Activated T-helper 17 cell treated with anti-CD3 and anti-CD28 coated beads, Interleukin-2, amount 50 U/mL, for 72 hours (primary cell): ENCODE measurements at places on chromosomes 1 and 21.
A peak's percentile ranks its signal among the peaks of the same experiment; 100 is the strongest.

DNA sequence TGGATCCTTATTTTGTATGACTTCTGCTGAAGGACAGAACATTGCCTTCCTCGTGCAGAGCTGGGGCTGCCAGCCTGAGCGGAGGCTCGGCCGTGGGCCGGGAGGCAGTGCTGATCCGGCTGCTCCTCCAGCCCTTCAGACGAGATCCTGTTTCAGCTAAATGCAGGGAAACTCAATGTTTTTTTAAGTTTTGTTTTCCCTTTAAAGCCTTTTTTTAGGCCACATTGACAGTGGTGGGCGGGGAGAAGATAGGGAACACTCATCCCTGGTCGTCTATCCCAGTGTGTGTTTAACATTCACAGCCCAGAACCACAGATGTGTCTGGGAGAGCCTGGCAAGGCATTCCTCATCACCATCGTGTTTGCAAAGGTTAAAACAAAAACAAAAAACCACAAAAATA, 27.5 kb upstream of the KDM4A start:
- no peak for ATAC-seq

DNA sequence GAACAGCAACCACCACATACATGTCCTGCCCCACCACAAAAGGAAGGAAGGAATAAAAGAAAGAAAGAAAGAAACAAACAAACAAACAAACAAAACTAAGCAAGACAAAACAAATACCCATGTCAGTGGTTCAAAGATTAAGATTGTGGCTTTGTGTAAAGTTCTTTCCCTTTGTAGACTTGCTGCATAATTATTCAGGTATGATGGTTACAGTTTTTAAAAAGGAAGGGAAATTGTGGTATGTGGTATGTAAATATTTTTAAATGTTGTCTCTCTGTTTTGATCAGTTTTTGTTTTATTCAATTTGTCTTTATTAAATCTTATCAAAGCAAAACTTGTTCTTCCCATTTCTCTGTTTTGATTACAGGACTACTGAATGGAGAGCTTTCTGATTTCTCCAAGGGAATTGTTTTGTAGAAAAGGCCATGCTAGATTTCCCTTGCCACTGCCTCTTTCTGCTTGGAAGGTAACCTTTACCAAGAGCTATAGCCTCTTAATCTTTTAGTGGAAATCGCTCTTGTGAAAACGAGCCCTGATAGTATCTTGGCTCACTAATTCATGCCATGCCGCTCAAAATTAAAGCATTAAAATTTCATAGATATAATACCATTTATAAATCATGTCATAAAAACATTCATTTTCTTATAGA, 290.3 kb upstream of the ST6GALNAC5 start:
- no peak for ATAC-seq

DNA sequence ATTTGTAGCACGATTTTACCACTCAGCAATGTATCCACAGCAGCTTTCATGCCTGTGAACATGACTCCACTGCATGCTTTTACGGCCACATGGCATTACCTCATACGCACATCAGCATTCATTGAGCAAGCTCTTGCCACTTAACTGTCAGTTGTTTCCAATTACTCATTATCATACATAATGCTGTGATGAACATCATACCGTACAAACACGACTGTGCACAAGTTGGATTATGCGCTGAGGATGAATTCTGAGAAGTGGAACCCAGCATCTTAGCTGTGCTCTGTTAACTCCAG, 9.6 kb downstream of the UMODL1 start:
- no peak for ATAC-seq

GRCh38 chr1:150152772-150153456, 3.2 kb downstream of the PLEKHO1 start:
- ATAC-seq, result no peak

GRCh38 chr1:159892944-159893343, 7.0 kb downstream of the CFAP45 start:
- no peak for ATAC-seq

GRCh38 chr21:28375708-28376385, 616.8 kb downstream of the LTN1 start:
- ATAC-seq, result no peak

DNA sequence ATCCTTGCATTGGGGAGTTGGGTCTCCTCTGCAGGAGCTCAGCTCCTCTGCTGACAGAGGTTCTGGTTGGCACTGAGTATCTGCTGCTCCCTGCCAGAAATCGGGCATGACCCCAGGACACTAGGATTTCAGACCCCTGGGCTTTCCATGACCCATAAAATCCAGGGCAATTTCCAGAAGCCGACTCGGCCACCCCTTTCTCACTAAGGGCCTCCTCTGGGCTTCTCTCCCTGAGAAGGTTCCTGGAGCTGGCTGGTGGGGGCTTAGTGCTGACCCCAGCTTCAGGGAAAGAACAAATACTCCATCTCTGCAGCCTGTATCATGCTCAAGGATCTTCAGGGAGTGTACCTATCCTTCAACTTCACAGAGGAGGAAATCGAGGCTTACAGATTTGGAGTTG, 603.4 kb downstream of the PTPRU start:
- ATAC-seq, result no peak

DNA sequence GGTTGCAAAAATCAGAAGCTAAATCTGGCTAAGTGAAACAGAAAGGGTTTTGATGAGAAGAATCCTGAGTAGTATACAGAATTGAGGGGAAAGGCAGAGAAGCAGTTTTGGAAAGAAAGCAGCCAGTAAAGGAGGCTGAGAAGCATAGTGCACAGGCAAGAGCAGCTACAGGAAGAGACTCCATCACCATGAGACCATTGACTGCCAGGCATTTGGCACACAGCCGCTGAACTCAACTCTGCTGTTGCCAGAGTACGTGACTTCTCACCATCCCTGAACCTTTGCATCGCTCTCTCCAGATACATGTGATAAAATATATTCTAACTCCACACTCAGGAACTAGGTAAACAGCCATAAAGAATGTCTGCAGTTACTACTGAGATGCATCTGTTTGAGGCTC, 128.3 kb upstream of the C1orf21 start:
- no peak for ATAC-seq

GRCh38 chr1:46021046-46021996, 111.1 kb downstream of the PIK3R3 start:
- ATAC-seq, result no peak

GRCh38 chr1:177849130-177849529, 120.7 kb downstream of the SEC16B start:
- no peak for ATAC-seq

- ATAC-seq, result no peak
Observed at GRCh38 chr1:161914595-161914994, 109.1 kb downstream of the OLFML2B start.

DNA sequence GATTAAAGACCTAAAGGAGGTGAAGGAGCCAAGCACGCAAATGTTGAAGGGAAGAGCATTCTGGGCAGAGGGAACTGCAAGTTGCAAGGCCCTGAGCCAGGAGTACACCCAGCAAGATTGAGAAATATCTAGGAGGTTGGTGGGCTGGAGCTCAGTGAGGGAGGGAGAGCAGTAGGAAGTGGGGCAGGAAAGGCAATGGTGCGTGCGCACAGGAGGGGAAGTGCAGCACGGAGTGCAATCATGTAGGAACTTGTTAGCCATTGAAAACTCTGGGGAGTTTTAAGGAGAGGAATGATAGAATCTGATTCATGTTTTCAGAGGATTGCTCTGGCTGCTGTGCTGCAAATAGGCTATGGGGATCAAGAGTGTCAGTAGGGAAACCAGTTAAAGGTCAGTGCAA, 13.2 kb upstream of the IGSF3 start:
- ATAC-seq, result no peak

DNA sequence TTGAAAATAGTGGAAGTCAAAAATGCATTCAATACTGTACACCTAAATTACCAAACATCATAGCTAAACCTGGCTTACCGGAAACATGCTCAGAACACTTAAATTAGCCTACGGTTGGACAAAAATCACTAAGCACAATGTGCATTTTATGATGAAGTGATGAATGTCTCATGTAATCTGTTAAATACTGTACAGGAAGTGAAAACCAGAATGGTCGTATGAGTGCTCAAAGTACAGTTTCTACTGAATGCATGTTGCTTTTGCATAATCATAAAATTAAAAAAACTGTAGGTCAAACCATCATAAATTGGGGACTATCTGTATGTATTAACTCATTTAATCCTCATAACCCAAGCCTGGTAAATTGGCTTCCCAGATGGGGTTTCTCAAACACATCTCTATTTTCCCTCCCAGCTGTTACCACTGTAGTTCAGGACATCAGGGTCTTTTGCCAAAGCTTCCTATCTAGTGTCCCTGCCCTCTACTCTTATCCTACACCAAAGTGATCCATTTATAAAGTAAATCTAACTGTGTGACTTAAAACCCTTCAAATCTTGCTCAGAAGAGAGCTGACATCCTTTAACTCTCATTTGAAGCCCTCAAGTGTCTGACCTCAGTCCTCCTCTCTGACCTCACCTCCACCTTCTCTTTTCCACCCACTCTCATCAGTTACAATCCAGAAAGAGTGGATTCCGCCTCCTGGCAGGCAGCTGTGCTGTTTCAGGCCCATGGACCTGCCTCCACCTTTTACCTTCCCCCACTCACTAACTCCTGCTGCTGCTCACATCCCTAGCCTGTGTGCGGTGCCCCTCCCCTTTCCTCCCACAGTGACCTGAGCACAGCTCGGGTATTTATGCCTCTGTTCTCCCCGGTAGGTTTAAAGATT, 356.4 kb upstream of the ST6GALNAC5 start:
- ATAC-seq, result no peak

DNA sequence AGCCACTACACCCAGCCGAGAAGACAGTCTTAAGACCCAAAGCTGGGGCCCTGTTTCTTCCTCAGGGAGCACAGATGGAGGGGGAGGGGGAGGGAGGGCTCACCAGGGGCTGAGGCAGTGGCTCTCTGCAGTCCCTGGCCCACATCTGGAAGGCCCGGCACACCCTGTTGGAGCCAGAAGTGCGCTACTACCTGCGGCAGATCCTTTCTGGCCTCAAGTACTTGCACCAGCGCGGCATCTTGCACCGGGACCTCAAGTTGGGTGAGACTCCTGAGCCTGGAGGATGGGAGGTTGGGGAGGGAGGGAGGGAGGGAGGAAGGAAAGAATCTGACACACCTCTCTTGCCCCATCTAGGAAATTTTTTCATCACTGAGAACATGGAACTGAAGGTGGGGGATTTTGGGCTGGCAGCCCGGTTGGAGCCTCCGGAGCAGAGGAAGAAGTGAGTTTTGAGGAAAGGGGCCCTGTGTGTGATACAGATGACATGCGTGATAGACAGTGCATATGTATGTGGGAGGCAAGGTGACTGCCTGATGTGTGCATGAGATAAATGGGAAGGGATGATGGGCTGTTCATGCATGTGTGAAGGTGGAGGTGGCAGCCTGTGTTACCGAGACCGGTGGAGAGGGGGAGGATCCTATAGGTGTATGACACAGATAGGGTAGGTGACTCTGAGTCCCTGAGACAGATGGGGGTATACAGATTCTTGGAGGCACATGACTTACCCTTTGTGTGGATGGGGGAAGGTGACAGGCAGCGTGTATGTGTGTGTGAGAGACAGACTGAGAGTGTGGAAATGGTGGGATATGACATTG, 1.5 kb downstream of the PLK3 start:
- peak; percentile 30 for ATAC-seq

DNA sequence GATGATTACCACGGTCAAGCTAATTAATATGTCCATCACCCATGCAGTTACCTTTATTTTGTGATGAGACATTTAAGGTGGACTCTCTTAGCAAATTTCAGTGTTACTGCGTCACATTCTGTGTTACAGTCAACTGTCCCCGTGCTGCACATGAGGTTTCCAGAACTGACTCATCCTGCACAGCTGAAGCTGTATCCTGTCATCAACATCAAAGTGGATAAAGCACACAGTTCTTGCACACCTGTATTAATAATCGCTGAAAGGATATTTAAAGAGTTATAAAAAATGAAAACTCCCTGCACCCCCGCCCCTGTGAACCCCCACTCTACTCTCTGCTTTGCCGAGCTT, 3.4 kb upstream of the KRTAP10-5 start:
- peak; percentile 100 for ATAC-seq

DNA sequence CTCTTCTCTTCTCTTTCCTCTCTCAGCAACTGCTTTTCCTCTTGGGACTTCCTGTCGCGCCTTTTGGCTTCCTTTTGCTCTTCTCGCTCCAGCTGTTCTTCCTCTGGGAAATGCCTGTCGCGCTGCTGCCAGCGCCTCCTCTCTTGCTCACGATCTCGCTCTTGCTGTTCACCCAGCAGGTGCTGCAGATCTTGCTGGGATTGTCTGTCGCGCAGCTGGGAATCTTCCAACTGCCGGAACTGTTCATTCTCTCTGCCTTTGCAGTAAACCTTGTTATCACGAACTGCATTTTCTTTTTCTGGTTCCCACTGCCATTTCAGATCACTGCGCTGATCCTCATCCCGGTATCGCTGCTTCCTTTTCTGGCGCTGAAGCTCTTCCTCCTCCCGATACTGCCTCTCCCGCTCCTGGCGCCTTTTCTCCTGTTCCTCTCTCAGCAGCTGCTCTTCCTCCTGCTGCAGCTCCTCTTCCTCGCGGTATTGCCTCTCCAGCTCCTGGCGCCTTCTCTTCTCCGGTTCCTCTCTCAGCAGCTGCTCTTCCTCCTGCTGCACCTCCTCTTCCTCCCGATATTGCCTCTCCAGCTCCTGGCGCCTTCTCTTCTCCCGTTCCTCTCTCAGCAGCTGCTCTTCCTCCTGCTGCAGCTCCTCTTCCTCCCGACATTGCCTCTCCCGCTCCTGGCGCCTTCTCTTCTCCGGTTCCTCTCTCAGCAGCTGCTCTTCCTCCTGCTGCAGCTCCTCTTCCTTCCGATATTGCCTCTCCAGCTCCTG, 5.8 kb downstream of the TCHH start:
- ATAC-seq, result no peak

DNA sequence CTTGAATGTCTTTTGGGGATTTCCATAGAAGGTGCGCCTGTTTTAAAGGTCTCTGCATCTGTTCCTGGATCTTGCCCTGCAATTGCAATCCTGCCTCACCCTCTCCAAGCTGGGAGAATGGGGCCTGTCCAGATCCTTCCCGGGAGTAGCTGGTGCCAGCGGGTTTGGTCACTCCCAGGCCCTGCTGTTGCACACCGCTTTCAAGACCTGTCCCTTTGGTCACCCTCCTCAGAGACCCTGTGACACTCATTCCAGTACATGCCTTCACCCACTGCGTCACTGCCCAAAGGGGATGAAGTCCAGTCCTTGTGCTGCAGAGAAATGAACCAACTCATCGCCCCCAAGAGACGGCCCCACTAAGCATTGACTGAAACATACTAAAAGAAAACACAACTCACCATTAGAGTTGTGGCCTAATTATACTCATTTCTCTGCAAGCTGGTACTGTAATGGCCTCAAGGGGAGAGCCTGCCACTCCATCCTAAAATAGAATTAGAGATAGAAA, 1.9 kb upstream of the IRF2BP2 start:
- no peak for ATAC-seq
